Left cardiac atrium (tissue), 4 donors: ENCODE measurements at places on chromosomes 6 and 20.

DNA sequence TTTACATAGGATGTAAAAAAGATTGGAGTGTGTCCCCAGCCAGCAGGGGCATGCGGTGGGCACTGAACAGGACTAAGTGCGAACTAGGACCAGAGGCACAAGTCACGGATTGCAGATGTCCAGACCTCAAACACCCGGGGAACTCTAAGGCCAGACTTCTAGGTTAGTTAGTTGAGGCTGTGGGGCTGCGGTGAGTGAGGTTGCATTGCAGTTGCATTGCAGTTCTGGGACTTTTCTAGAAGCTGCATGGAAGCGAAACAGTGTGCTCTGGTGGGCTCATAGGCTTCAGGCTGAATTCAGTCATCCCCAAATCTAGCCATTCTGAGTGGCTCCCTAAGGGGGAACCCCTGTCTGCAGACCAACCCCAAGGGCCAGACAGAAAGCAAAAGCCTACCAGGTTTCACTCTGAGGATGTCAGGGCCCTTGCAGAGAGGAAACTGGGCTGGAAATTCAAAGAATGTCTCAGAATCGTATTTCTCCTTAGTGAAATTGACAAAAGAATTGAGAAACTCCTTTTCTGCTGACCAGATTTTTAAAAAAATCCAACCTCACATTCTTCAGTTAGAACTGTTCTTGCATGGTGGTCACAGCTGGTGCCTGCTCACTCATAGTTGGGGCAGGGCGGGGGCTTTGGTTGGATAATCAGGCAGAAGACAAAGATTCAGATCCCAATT is 182.8 kb downstream of the ZDHHC14 start:
- no peak for DNase-seq

GRCh38 chr6:125114248-125114858 is 39.2 kb upstream of the TPD52L1 start:
- DNase-seq: peak; percentile 30

- no peak for DNase-seq
These were observed 1013.8 kb upstream of the CITED2 start for GRCh38 chr6:140388192-140388802.

- DNase-seq: peak; percentile 51
These were observed 24.7 kb downstream of the TTLL9 start for GRCh38 chr20:31894980-31895675.

DNA sequence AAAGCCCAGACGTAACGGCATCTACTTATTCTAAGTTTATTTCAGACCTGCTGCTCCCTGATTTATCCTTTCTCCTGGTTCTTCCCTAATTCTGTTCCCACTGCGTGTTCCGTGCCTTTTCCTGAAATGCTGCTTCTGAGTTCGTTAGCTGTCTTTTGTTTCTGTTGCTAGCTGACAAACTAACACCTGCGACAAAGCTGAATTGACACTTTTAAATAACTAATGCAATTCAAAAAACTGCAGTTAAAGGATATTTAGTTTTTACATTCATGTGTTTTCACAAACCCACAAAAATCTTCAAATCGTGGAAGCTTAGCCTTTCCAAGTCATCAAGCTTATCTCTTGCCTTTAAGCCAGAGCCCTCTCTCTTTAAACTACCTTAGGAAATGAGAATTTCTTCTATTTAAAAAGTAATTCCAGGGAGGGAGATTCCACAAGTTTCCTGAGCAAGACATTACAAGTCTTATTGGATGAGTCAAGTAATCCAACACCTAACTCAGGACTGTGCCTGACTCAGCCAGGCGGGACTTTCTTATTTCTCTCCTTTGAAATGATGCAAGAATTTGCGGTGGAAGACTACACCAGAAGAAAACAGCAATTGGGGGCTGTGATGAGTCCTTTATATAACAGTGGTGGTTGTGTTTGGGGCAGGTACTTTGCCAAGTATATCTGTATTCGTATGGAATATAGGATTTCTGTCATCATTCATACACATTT is 6.3 kb downstream of the ADTRP start:
- DNase-seq: no peak

GRCh38 chr6:140441256-140441655 is 1066.8 kb upstream of the CITED2 start:
- DNase-seq: peak; percentile 64

DNA sequence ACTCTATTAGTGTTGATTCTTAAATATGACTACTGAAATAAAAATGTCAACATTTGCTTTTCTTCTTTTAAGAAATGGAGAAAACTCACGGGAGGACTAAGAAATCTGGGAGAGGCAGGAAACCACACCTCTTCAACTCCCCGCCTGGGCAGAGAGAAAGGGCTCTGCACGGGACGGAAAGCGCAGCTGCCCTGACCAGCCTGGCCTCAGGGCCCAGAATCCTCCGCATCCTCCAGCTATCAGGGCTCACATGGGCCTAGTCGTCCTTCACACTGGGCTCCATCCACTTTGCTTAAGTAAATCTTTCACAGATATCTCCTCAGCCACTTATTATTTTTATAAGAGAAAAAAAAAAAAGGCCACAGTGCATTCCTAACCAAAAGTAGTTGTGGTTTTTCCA is 215.1 kb downstream of the TBXT start:
- DNase-seq: no peak
